ENCODE measurements at places on chromosomes 5 and 9.

GRCh38 chr5:168401880-168402279, 84.4 kb upstream of the RARS1 start:
- no peak for DNase-seq

DNA sequence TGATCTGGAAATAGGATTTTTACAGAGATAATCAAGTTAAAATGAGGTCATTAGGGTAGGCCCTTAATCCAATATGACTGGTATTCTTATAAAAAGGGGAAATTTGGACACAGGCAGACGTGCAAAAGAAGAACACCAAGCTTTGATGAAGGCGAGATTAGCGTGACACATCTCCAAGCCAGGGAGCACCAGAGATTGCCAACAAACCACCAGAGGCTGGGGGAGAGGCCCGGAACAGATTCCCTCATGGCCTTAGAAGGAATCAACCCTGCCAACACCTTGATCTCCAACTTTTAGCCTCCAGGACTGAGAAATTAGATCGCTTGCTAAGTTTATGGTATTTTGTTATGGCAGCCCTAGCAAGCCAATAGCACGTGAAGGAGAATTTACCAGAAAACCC, 10.8 kb upstream of the ARSI start:
- no peak for DNase-seq

DNA sequence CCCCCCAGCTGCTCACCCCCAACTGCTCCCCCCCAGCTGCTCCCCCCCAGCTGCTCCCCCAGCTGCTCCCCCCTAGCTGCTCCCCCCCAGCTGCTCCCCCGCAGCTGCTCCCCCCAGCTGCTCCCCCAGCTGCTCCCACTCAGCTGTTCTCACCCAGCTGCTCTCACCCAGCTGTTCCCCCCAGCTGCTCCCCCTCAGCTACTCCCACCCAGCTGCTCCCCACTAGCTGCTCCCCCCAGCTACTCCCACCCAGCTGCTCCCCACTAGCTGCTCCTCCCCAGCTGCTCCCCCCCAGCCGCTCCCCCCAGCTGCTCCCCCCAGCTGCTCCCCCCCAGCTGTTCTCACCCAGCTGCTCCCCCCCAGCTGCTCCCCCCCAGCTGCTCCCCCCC, 22.8 kb upstream of the AHRR start:
- DNase-seq: no peak

DNA sequence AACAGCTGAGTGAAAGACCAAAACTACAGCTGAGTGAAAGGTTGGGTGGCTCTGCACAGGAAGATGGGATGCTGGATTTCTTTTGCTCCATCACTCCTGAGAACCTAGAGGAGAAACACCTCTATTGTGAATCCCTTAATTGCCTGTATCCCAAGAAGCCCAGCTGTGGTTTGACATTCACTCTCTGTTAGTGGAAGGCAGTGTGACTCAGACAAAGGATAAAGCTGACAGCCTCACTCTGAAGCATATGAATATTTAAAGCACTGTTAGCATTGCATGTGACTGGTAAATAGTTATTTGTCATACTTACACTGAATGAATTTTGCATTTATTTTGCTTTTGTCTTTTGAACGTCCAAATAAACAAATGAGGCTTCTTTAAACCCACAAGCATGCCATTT, 367.1 kb upstream of the RIOK2 start:
- peak; percentile 30 for DNase-seq

- no peak for DNase-seq
Measured at GRCh38 chr9:81468084-81468595, 221.2 kb downstream of the TLE1 start.

DNA sequence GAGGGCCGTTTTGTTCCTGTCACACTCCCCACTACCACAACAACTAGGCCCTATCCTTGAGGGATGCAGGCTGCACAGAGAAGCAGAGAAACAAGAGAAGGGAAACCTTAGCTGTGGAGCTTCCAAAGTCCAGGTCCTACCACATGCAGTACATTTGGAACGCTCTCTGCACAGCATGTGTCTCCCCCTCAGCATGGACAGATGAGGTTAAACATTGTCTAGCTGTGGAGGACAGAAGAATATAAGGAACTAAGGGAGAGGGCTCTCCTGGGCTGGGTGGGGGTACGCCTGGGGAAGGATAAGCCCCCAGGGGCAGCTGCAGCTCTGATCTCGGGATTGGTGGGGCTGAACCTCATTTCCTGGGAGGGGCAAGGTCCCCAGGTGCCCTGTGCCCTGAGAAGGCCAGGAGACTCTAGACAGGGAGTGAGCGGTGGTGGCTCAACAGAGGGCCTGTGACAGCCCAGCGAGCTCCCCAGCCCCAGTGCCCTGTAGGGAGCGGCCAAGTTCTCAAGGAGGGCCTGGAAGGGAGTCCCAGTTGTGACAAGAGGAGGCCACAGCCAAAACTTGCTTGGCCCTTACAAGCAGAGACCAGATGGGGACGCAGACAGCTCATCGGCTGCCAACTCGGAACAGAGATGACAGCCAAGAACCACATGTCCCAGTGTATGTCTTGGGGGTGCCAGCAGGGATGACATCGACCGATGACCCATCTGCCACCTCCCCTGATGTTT, 30.1 kb downstream of the TSPAN17 start:
- peak; percentile 30 for DNase-seq

GRCh38 chr5:146109379-146109778, 4.0 kb upstream of the PLAC8L1 start:
- no peak for DNase-seq

DNA sequence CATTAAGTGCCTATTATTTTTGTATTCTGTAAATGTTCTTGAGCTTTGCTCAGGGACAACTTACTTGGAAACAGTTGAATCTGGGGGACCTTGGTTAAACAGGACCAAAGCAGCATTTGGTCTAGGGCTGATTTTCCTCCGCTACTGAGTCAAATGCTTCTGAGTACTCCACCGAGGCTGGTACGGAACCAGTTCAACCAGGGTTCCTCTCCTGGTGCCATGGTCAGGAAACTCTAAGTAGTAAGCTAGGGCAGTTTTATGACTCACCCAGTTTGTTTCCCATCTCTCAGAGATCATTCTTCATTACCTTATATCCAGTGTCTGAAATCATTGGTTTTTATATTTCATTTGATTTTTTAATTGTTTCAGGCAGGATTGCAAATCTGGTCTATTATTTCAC, 111.9 kb upstream of the TNFAIP8 start:
- DNase-seq: no peak

DNA sequence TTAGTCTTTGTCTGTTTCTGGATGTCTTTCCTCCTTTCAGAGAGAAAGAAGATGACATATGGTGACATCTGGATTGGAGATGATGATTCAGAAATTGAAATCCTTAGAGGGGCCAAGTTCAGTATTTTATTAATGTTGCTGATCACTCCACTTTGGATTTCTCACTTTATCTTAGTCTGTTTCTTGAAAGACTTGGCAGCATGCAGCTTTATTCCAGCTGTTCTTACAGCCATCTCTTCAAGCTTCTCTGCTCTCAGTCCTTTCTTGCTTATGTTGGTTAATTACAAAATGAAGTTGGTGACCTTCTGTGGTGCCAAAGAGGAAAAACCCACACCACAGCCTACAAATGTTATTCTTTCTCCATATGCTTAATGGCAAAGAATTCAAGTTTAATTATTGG, 62.1 kb downstream of the SNCAIP start:
- no peak for DNase-seq

DNA sequence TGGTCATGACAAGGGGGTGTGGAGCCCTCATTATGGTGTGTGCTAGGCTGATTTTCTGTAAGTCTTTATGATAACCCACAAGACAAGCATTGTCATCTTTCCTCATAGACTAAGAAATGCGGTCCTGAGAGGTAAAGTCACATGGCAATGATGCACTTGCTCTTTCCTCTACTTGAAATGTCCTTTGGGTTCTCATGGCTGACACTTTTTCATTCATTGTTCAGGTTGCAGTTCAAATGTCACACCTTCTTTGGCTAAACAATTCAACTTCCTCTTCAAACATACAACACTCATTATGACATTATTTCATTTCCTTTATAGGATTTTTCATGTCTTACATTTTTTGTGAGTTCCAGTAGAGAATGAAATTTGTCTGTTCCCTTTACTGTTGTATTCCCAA, 323.6 kb upstream of the PRR16 start:
- no peak for DNase-seq

- DNase-seq: no peak
Measured at GRCh38 chr5:77832166-77832770, 56.1 kb upstream of the TBCA start.

GRCh38 chr9:92325991-92326500, 293 bp downstream of the CENPP start:
- DNase-seq: peak; percentile 4

DNA sequence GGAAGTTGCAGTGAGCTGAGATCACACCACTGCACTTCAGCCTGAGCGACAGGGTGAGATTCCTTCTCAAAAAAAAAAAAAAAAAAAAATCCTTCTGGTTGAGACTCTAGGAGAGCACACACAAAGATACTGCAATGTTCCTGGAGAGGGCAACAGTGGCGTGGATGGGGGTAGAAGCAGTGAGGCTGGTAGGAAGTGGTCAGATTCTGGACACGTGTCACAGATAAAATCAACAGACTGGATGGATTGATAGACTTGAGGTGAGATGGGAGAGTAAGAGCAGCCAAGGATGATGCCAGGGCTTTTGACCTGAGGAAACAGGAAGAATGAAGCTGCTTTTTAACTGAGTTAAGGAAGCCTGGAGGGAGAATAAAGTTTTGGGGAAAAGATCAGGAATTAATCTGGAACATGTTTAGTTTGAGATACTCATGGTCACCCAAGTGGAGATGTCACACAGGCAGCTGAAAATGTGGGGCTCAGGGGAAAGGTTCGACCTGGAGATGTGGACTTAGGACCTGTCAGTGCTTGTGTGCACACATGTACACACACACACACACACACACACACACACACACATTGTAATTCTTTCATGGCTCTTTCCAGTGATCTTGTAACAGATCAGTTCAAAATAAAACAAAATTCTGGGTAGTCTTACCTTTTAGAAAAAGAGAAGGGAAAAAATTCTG, 88.1 kb downstream of the FANCC start:
- no peak for DNase-seq

GRCh38 chr5:75059912-75060545, 7.7 kb upstream of the GCNT4 start:
- DNase-seq: no peak

DNA sequence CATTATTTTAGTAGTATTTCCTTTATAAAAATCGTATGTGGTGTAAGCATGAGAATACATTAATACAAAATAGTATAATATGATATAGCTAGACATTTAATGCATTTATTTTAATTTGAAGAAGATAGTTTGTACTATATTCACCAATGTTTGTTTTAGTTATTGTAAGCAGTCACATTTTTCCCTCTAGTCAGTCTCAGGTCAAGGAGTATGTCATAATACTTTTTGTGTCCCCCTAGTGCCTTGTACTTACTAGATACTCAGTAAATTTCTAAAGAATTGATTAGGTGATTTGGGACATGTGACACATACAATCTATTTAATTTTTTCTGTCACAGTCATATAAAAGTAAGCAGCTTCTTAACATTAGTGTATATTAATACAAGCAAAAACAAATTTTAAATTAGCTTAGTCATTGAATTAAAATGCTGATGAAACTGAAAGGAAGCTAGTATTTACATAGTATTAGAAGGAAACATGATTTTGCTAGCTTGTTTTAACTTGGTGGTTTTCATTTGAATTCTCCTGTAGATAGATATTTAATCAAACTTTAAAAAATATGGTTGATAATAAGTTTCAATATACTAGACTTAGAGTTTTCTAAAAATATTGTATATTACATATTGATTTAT, 242.2 kb downstream of the FER start:
- DNase-seq: no peak

GRCh38 chr9:90131568-90131967, 511.1 kb downstream of the DIRAS2 start:
- no peak for DNase-seq

- no peak for DNase-seq
Measured at GRCh38 chr9:117184173-117184572, 230.7 kb downstream of the ASTN2 start.

DNA sequence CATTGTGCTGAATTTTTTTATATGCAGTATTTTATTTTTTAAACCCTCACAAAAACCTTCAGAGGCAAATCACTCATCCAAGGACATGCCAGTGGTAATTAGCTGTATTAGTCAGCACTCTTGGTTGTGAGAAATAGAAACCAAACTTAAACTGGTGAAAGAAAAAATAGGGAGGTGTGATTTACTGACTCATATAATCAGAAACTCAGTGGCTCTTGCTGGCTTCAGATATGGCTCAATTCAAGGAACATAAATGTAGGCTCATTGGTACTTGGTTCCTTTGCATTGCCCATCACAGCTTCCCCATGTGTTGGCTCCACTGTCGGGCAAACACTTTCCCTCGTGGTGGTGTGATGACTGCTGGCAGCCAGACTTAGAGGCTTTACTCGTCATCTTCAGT, 497.2 kb downstream of the MAT2B start:
- DNase-seq: no peak

GRCh38 chr5:115685490-115685889, 59.7 kb upstream of the TMED7 start:
- DNase-seq: no peak

DNA sequence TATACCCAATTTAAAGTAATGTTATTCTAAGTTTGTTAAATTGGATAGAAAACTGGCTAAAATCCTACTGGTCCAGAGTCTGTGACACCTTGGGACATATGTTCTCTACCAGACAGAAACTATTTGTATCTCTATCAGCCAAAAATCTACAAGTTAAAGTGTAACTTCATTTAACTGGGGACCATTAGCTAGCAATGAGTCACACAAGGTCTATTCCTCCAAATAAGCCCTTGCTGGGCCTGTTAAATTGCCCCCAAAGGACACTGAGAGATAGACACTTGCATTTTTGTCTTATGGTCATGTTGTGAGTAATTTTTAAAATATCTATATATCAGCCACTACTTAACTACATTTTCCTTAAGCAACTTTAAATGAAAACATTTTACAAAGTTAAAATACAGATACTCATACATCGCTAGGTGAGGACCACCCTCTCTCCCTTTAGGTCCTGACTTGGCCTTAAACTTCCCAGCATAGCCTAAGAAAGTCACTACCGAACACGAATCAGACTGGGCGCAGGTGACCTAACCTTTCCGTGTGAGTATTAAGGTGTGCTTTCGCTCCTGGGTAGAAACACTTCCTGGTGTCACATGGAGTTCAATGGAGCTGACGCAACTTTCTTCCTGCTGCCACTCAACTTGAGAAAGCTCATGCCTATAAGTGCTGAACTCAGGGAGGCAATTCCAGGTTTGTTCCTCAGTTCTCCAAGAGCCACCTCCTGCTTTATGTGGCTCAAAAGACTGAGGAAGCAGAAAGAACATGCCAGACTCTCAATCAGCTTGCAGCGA, 249.1 kb downstream of the DIRAS2 start:
- DNase-seq: no peak

DNA sequence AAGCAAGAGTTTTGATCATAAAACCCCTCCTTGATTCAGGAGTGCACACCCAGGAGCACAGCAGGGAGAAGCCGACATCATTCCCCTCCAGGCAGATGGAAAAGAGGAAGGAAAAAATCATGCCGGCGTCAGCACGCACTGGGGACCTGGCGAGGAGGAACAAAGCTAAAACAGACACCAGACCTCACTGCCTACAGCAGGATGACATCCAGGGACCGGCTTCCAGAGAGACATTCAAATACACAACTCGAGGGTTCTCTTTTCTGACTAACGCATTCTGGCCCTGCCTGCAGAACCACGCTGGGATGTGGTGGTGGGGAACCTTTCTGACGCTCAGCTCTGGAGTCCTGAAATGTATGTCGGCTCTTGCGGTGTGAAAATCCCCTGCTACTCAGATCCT, 2.7 kb downstream of the UBAC1 start:
- no peak for DNase-seq
